Activated T-helper 1 cell treated with anti-CD3 and anti-CD28 coated beads, Interleukin-12 subunit alpha, Interleukin-12 subunit beta, Interleukin-2, Interleukin-4 antibody, amounts not matched to agents 30 ng/mL and 10 ng/mL and 1 ng/mL, durations not matched to agents 14 hours and 24 hours and 36 hours (primary cell): ENCODE measurements at places on chromosomes 7 and 10. TPM values are rescaled to one million over a fixed set of nuclear protein-coding genes. Genes with fewer than 3 reads are reported as not detected.

GRCh38 chr7:74467876-74468275 lies 14.2 kb downstream of the GTF2IRD1 start:
- DNase-seq: no peak

DNA sequence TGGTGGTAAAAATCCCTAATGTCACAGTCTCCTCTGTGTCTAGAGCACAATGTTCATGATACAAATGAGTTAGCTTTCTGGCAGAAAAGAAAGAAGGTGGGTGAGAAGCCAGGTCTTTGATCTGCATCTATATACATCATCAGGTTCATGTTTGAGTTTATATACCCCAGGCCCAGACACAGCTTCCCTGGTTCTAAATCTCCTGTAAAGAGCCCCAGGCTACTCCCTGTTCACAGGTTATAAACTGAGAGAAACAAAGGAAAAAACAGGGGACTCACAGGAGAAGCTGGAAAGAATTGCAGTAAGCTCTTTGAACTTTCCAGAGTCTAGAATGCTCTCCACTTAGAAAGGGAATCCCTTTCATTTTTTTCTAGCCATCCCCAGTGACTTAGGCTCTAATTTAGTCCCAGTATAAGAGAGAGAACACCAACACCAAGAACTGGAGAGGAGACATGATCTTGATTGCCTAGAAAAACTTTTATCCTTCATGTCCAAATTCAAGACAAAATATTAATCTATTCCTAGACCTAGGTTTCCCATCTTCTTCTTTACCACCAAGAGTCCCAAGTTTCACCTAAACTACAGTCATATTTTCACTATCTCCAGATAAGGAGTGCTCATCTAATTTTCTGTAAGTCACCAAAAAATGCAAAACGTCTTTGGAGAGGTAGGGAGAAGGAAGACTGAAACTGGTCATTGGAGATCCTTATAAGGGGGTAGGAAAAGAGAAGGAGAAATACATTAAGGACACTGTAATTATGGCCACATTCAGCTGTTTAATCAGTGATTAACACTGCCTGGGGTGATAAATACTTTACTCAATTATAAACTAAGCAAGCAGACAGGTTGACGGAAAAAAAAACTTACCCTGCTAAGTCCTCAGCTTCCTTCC lies 469 bp downstream of the MSS51 start:
- no peak for DNase-seq

- no peak for DNase-seq
These were observed 15.8 kb upstream of the DOCK1 start for GRCh38 chr10:126889421-126889820.

DNA sequence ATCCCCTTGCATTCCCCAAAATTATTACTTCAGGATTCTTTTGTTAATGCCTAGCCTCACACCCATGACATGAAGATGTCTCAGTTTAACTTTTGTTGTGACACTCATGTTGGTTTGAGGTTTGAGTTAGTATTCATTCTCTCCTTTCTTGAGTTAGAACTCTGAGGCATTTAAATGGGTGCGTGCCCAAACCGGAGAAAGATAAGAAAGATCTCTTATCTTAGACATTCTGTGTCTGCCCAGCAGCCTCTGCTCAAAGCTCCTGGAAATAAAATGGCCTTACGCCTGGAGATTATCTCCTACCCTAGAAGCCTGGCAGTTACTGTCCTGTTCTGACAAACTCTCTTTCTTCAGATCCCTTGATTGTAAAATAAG lies 26.3 kb downstream of the WBP1L start:
- DNase-seq: no peak

DNA sequence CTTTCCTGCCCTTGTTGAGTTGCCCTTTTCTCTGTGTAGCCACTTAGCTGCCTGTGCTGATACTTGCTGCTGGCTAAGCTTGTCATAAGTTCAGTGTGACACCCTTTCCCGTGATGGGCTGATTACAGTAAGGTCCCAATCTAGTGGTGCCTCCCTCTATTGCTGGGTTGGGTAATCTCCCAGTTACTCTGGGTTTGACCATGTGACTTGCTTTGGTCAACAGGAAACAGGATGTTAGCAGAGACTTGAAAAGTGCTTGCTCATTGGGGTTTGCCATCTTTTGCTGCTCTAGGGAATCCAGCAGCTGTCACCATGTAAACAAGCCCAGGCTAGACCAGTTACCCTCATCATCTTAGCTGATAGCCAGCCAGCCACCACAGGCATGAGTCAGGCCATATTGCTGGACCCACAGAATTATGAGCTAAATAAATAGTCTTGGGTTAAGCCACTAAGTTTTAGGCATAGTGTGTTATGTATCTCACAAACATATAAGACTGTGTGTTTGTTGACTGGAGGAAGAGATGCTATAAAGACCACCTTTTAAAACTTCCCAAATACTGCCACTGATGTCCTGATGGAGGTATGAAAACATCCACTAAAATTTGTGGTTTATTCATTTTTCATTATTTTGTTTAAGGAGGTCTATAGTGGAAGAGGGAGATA lies 4.0 kb upstream of the LEP start:
- peak; percentile 33 for DNase-seq

The TMEM229A gene
- not detected in 2 replicates for total RNA-seq

The NOD1 gene
- 9.1 and 13.1 TPM in 2 replicates for total RNA-seq

The CYP3A7 gene
- total RNA-seq: not detected in 2 replicates
